ENCODE measurements at places on chromosomes 2 and 18.

DNA sequence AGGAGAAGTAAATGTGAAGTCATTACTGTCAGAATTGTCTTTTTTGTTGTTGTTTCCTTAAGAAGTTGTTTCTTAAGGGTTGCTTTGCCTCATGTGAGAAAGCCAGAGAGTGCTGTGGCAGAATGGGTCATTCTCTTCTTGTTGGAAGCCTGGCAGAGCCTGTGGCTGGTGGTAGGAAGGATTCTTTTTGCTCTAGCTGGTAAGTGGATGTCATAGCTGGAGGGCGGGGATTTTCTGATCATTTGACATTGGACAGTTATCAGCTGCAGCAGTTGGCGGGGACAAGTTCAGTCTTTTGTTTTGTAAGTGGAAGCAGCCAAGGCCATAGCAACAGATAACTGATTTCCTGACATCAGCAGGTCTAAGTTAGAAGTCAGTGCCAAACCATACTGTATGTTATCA is 5.5 kb upstream of the RMDN2 start:
- no peak for DNase-seq

GRCh38 chr2:237490009-237490711 is 3.1 kb downstream of the MLPH start:
- DNase-seq, result no peak

GRCh38 chr2:207085110-207085509 is 80.6 kb downstream of the KLF7 start:
- DNase-seq, result no peak

DNA sequence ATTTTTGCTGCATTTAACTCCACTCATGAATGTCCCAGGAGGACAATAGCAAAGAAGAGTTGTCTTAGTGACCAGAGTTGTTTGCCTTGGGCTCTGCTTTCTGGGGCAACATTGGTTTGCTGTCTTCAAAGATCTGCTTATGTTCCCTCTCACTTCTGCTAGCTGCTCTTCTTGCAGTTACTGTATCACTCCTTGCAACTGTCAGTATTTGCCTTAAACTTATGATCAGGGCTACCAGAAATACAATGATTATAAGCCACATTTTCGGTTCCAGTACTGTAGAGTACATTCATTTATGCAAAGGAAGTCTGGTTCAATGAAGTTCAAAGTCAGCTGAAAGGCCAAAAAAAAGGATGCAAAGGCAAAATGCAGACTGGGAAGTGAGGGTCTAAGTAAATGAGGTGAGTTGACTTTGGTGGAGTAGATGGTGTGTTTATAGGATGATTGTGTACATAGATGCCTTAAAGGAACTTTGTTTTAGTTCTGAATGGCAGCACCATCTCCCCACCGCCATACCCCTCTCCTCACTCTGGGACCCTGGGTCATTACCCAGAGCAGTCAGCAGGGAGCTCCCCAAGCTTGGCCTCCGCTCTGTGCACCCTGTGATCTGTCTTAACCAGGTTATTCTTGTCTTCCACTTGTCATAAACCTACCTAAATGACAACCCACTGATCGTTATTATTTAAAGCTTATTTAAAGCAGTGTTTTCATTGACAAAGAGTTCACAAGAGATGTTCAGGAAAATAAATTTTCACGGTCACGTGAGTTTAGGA is 236.0 kb downstream of the DOK6 start:
- no peak for DNase-seq

- no peak for DNase-seq
These were observed 24.2 kb downstream of the MYT1L start for GRCh38 chr2:2306878-2307277.

DNA sequence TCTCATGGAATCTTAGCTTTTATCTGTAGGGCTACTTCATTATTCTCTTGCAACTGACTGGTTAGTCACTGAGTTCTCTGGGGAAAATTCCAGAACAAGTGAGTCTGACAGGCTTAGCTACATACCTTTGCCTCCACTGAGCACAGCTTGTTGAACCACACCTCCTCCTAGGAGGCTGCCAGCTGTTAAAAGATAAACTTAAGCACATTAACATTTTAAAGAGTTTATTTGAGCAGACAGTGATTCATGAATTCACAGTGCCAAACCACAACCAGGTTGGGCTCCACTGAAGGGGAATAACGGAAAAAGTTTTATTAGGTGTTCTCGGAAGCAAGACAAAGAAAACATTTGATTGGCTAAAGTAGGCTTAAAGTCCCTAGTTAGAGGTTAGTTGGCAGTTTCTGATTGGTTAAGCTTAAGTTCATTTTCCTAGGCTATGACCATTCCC is 12.5 kb upstream of the SLC38A11 start:
- DNase-seq, result no peak

GRCh38 chr2:47014564-47015051 is 99.0 kb upstream of the MCFD2 start:
- no peak for DNase-seq

- no peak for DNase-seq
These were observed 73.6 kb downstream of the ASAP2 start for GRCh38 chr2:9280224-9280623.

DNA sequence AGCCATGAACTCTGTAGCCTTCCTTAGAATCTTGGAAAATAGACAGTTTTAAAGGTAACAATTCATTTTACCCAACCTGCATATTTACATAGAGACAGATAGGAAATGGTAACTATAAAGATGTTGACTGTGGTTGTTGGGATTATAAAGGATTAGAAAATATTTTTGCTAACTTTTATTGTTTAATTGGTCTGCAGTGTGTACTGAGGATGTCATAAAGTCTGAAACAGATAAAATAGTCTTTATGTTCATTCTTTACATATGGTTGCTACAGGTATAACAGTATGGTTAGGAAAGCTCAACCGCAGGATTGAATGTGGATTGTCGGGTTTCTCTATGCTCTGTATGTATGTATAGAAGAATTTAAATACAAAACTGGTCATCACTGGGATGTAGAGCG is 7.3 kb upstream of the DTNA start:
- DNase-seq, result no peak

DNA sequence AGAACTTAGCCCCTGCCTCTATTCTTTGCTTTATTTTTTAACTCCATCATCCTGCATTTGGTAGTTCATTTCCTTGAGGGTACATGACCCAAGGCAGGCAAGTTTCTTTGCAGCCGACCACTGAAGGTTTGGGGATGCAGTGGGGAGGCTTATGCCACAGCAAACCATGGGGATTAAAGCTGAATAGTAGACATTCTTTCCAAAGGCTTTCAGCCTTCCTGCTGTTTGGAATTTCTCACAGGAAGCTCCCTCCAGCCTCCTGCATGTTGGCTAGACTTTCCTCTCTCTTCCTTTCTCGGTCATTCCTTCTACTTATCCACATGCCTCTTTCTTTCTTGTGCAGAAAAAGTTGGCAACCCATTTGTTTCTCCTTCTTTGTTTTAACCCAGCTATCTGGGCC is 77.3 kb downstream of the SOCS6 start:
- no peak for DNase-seq

- no peak for DNase-seq
These were observed 353.2 kb upstream of the CWC22 start for GRCh38 chr2:180360283-180360618.

DNA sequence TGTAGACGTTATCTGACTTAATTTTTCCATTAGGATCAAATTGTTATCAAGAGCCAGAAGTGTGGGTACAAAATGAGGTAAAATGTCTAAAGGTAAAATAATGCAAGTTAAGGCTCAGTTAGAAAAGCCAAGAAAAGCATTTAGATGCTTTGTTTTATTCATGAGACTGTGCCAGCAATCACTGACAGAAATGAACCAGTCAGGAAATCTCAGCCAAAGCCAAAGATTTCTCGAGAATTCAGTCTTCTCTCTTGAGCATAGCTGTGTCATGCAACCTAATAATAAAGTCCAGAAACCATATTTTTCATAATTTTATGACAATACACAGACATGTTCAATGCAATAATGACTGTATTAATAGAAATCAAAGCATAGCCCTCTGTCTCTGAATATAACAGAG is 43.5 kb upstream of the ZNF397 start:
- no peak for DNase-seq

DNA sequence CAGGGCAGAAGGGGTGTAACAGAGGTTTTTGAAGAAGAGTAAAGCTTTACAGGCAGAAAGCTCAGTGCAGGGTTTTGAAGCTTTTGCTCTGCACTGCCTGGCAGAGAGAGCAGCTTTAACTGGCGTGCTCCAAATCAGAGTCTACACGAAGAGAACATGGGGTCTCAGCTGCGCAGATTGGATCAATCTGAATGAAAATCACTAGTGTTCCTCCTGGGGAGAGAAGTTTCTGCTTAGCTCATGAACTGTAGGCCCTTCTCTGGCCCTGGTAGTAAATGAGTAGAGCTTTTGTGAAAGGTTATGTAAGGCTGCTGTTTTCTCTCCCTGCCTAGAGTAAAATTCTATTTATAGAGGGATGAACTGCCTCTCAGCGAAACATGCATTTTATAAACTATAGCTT is 13.6 kb downstream of the DCC start:
- DNase-seq, result no peak

DNA sequence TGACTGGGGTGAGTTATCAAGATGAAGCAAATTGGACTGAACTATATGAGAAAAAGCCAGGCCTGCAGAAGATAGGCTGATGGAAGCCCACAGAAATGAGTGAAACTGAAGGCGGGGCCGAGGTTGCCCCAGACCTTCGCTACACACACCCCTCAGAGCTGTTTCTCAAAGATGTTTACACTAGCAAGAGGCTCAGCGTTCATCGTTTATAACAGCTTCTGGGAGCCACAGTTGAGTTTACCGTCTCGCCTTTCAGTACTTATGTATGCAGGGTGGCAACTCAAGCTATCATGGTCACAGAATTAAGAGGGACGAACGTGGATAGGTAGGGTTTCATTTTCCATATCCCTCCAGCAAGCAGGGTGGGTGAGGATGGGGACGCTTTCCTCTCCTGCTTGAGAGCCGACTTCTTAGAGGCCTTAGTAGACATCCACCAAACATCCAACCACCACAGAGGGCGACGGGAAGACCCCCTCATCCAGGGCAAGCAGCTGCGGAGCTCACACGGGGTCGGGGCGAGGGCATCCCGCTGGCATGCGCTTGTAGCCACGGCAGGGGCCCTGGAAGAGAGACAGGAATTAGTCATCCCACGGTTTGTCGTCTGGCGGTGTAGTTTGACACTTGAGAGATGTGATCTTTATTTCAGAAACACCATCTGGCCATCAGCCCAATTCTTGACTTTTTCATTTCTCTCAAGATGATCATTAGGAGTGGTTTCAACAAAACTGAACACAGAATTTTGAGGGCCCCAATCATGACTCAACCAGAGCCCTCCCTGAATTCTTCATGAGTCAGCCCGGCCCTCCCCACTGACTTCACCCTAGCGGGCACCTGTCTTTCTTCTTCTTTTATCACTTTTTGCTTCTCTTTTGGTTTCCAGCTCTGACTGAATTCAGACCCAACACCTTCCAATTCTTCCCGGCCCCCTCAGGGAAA is 109.1 kb upstream of the CTDP1 start:
- DNase-seq, result no peak

DNA sequence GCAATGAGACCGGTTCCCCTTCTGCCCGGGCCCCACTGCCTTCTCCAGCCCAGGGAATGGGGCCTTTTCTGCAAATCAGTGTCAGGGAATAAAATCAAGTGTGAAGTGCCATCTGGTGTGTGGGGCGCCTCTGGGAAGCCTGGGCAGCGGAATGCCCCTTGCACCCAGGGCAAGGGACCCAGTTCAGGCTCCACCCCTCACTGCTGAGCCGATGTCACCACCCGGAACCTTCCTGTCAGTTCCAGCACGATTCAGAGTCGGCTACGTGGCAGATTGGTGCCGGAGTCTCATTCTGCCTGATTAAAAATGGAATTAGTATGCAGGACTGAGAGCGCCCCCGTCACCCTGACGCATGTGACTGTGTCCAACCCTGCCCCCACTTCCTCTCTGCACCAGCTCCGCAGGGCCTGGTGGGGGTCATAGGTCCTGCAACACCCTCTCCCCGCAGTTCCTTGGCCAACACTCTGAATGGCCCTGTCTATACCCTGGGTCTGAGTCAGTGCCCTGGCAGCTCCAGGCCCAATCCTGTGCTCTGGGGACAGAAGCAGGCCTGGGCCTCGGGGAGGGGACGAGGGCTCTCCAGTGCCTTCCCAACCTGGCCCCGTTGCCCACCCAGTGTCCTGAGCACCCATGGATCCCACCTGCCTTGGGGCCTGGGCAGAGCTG is 8.2 kb upstream of the ALPI start:
- no peak for DNase-seq

DNA sequence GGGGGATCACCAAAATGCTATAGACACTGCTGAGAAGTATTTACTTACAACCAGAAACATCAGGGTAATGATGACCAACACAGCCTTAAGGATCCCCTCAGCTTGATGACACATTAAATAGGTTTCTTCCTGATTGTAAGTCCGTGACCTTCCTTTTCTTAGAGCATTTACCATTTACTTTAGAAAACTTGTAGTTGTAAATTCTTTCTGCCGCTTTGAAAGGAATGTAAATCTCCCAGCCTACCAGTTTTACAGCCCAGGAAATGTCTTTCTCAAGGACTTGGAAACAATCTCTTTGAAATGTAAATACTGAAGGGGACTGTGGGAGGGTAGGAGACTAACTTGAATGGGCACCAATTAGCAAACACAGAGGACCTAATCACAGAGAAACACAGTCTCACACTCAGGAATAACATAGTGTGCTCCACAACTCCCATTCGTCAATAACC is 278.6 kb downstream of the DSC3 start:
- no peak for DNase-seq

- no peak for DNase-seq
These were observed 10.6 kb downstream of the POU3F3 start for GRCh38 chr2:104864280-104865095.

GRCh38 chr18:48850822-48851598 is 99.8 kb downstream of the SMAD7 start:
- DNase-seq, result no peak

GRCh38 chr2:96409081-96409819 is 73.7 kb downstream of the NCAPH start:
- no peak for DNase-seq

GRCh38 chr2:242098034-242098433 is 228.5 kb downstream of the RTP5 start:
- DNase-seq, result no peak

GRCh38 chr2:159982842-159983785 is 79.3 kb downstream of the PLA2R1 start:
- no peak for DNase-seq

DNA sequence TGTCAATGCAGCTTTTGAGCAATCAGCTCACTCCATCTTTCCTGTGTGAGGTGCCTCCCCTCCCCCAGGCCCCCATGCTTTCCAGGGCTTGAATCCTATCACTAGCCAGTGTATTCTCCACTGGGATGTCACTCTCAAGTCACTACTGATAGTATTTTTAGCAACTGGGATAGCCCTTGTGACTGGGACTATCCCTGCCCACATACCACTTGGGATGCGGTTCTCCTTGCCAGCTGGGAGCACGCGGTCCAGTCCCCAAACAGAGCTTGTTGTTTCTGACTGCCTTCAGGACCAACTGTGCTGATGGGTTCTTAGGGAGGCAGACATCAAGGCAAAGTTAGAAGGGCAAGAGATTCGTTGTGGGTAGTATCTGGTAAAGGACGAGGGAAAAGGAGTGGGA is 134.9 kb downstream of the FAM161A start:
- DNase-seq, result no peak

DNA sequence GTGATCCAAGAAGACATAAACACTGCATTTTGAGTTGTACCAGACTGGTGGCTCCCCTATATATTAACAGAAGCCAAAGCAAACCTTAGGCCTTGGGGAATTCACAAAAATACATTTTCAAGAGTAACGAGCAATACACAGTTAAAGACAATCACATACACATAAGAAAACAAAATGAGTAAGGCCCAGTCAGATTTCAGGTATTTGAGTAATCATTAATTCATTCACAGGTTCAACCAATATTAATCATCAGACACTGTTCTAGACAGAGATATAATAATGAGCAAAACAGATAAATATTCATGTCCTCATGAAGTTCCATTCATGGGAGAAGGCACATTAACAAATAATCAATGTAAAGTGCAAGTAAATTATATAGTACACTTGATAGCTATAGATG is 9.6 kb downstream of the STPG4 start:
- DNase-seq, result no peak

Data from stimulated activated CD8-positive, alpha-beta memory T cell treated with anti-CD3 and anti-CD28 coated beads, Interleukin-2, amount 100 ng/mL, for 1 hour (primary cell).